Upper lobe of right lung (tissue), 1 donor: ENCODE measurements at places on chromosomes 16 and 17.

- DNase-seq: no peak
Measured at GRCh38 chr16:15676506-15676905, 26.5 kb downstream of the NDE1 start.

DNA sequence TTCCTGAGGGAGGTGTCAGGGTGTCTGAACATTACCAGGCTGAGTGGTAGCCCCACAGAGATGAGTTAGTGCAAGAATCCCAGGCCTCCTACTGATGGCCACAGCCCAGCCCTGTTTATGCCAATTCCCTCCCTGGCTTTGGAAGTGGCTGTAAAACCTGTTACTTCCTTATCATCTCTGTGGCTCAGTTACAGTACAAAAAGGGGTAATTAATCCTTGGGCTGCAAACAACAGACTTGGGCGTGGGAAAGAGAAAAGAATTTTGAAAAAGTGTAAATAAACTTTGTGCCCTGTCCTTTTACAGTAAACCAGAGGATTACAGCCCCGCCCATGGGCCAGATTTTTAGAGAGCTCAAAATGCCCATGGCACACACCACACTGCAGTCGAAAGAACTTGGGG is 73.1 kb upstream of the AXIN2 start:
- DNase-seq: no peak

DNA sequence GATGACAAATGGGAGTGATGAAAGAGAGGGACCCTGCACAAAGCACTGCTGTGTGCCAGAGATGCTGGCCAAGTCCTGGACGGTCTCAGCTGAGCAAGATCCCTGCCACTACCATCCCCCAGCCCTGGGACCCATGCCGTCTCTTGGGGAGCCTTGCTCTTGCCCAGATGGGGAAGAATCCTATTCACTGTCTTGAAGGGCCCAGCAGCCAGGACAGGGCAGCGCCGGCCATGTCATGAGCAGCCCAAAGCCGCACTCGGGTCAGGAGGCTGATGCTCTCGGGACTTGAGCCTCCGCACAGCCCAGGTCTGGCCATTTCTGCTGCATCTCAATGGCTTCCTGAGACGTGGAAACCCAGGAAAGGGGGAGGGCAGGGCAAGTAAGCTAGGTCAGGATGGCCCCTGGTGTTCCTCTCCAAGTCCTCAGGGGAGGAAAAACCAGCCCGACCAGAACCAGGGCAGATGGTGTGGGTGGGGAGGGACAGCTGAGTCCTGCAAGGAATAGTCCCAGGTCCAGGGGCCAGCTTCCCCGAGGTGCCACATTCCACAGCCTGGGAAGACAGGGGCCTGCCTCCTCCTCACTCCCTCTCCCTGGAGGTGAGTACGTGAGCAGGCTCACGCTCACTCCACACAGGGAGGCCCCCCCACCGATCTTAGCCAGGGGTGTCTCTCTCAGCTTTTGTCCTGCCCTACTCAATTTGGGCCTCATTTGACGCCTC is 7.8 kb upstream of the KRT19 start:
- DNase-seq: peak; percentile 62

GRCh38 chr17:44546671-44547606 is 10.3 kb upstream of the FZD2 start:
- no peak for DNase-seq

DNA sequence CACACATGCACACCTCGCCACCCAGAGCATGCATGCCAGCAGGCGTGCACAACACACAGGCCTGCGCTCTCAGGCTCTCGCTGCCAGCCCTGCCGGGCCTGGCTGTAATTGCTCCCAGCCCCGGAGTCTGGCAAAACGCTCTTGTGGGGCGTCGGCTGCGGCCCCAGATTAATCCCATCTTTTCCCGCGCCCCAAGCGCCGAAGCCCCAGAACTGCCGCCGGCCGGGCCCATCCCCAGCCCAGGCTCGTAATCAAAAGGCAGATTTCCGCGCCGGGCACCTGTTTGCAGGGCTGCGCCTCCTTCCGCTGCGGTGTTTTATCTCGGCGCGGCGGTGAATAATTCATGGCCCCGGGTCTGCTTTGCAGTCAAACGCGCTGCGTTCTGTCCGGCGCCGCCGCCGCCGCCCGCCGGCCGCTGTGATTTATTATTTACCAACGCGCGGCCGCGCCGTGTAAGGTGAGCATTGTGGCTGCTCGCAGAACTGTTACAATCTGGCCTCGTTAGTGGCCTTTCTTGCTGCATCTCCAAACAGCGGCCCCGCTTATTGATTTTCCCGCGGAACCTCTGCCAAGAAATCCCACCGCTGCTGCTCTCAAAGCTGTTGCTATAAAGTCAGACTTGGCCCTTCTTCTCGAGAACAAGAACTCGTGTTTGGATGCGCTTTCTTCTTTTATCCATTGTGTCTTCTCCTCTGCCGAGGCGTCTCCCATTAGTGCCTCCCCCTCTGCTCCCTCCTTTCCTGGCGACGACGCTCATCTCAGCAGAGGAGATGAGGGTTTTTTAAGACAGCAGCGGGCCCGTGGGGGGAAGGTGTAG is 126.1 kb downstream of the IRX5 start:
- peak; percentile 42 for DNase-seq

- no peak for DNase-seq
Measured at GRCh38 chr17:1461198-1461944, 5.3 kb upstream of the CRK start.

DNA sequence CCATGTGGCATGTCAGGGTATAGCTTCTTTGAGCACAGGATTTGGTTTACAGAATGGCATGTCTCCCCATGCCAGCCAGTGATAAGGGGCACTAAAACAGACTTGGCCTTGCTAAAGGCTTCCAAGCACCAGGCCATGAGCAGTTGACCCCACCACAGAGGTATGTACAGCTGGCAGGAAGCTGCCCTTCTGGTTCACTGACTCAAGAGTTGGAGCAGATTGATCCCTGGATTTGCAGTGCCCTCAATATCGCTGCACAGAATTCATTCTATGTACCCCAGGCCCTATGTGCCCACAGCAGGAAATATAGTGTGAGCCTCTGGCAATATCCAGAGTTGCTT is 24.3 kb downstream of the HLF start:
- no peak for DNase-seq

DNA sequence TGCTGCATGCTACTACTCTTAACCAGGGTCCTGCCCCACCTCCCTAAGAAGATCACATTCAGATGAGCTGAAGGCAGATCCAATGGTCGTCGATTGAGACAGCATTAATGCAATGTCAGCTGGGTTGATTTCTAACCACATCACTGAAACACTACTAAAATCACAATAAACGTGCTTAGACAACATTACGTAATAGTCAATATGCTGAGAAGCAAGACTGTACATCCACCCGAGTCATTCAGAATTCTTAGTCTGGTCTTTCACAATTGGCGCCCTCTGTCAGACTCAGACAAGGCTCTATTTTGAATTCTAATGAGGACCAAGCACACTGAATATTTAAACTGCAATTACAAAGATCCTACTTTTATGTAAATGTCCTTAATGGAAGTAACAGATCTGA is 205.2 kb downstream of the STX8 start:
- DNase-seq: no peak

DNA sequence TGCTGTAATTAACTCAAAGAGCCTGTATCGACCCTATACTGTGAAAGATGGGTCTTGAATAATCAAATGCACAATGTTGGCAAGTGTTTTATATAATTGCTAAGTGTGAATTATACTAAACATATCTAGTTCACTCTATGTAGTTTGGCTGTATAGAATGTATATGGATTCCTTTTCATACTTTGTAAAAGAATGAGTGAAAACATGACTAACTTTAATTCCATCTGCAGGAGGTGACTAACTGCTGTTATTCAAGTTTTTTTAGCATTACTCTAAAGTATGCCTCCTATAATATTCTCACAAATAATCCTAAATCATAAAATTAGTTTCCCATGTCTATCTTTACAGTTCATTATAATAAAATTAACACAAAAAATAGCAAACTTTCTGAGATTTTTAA is 394.0 kb upstream of the MON1B start:
- no peak for DNase-seq
